ENCODE measurements at places on chromosomes 13 and 19.
A peak's percentile ranks its signal among the peaks of the same experiment; 100 is the strongest.

DNA sequence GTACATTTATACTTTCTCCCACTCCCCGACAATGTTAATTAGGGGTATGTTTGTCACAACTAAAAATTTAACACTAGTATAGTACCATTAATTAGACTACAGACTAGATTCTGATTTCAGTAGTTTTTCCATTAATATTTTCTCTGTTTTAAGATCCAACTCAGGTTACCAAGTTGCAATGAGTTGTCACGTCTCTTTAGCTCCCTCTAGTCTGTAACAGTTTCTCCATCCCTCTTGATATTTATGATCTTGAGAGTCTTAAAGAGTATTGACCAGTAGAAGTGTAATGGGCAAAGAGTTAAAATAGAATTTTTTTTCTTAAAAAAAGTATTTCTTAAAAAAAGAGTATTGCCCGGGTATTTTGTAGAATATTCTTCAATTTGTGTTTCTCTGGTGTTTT, 598.1 kb downstream of the TBC1D4 start:
- no peak for DNase-seq

DNA sequence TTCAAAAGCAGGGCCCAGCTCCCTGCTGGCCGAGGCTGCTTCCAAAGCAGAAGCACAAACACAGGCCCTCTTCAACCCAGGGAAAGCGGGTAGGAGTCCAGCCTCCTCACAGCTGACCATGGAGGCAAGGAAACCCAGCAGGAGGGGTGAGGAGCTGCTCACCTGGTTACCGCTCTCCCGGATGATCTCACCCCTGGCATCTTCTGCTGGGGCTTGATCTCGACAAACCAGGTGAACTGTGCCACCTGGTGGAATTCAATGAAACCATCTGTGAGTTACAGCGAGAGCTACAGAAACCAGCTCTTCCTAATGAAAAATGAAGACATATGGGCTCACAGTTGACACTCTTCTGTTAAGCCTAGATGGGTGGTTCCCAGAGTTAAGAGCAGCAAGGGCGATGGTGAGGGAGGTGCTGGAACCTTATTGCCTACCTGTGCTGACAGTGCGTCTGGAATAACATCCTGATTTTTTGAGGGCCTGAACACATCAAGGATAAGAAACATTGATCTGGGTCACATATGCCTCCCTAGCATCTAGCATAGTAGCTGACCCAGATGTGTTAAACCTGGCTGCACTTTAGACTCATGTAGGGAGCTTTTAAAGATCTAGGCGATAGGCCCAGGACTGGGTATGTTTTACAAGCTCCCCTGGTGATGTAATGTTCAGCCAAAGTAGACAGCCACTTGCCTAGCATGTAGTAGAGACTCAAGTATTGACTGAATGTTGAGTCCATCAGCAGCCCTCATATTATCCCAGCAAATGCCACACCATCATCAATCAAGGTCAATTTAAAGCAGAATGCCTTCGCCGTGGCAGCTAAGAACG, 6.1 kb downstream of the DHRS12 start:
- no peak for DNase-seq

DNA sequence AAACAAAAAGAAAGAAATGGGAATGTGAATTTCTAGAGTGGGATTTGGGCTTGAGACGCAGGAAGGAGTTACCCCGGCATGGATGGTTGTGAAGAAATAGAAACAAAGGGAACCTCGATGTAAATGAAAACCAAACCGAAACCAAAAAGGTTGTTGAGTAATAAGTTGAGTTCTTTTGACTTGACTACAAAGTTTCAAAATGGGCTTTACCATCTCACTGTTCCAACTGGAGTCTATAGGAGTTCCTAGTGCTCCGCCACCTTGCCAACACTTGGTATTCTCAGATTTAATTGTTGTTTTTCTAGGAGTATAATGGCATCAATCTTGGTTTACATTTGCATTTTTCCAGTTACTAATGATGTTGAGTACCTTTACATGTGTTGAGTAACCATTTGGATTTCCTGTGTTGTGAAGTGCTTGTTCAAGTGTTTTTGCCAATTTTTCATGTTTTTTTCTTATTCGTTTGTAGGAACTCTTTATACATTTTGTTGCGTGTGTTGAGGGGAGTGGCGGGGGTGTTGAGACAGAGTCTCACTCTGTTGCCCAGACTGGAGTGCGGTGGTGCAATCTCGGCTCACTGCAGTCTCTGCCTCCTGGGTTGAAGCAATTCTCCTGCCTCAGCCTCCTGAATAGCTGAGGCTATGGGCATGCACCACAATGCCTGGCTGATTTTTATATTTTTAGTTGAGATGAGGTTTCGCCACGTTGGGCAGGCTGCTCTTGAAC, 9.2 kb downstream of the UBE2S start:
- no peak for DNase-seq

- no peak for DNase-seq
Measured at GRCh38 chr19:23769691-23770468, 11.2 kb upstream of the ZNF681 start.

- peak; percentile 83 for DNase-seq
Measured at GRCh38 chr13:110506859-110507566, 54.5 kb downstream of the RAB20 start.
